ENCODE measurements at places on chromosomes 5 and 9. TPM values are rescaled to one million over a fixed set of nuclear protein-coding genes. Genes with fewer than 3 reads are reported as not detected.

DNA sequence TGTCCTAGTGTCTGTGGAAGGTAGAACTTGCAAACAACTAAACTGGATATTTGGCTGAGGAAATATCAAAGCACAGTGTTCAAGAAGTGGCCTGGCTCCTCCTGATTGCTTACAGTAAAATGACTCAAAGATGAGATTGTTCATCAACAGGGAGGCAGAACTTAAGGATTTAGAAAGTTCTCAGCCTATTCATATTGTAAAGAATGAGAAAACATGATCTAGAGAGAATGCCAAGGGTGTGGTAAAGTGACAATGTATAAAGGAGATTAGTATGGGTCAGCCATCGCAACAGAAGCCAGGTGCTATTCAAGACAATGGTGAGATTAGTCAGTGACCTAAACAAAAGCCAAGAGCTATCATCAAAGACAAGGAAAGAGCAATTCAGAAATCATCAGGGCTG, 372.3 kb downstream of the SPOCK1 start:
- DNase-seq, result no peak

TAF7 gene
- 60.5 TPM for total RNA-seq

- peak; percentile 23 for DNase-seq
Measured at GRCh38 chr9:111598733-111599091, 735 bp downstream of the PTGR1 start.

DNA sequence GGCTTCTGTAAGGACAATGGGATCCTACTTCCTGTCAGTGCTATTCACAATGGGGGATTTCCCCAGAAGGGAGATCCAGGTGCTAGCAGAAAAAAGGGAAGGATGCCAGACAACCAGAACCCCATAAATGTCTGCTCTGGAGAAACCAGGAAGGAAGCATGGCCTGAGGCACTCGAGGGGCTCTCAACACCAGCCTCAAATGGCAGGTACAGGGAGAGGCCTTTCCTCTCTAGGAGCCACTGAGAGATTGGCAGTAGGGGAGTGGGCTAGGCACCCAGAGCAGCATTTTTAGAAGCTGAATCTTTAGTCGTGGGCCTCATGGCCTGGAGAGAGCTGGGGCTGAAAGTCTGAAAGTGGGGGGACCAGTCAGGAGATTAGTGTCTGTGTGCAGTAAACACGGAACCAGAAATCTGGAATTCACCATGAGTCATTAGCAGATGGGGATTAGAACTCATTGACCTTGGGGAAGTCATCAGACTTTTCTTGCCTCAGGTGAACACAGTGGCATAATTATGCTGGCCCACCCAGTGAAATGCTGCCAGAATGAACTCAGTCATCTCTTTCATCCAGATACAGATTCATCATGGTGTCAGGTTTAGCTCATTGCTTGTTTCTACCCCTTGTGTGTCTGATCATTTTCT, 28.3 kb downstream of the ARHGEF28 start:
- no peak for DNase-seq

FOXD4L3 gene
- total RNA-seq, result 0.67 TPM

DNA sequence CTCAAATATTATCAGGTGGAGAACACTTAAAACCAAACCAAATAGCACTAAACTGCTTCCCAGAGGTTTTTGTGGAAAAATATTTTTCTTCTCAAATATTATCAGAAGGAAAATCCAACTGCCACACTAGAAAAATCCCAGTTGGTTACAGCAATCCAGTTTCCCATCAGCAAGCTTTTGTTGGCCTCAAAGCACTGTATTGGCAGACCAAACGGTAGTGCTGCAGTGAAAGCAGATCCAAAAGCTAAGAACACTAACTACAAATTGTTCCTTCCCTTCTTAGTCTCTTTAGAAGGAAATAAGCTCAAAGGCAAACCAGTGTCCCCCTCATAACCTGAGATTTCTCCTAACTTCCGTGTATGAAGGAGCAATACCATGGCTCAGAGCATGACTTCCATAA, 105.3 kb downstream of the TRIM36 start:
- no peak for DNase-seq

CNTNAP3B gene
- 20.3 TPM for total RNA-seq

DNA sequence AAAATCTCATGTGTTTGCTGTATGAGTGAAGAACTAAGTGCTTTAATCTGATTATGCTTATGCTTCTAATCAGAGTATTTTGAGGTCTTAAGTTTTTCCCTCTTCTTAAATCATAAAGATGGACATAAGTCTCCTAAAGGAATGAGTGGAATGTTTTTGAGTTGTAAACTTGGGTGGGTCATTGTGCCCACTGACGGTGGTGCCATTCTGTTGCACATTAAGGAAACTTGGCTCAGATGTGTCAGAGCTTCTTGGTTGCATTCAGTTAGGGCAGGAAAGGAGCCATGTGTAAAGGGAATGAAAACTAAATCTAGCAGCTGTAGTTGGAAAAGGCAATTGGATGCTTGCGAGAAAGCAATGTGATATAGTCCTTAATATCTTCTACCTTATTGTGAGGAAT, 256.6 kb downstream of the FANCC start:
- no peak for DNase-seq

FOXE1 gene
- 405 TPM for total RNA-seq

GRCh38 chr9:129415942-129416651, 204.8 kb downstream of the C9orf50 start:
- DNase-seq, result no peak

DNA sequence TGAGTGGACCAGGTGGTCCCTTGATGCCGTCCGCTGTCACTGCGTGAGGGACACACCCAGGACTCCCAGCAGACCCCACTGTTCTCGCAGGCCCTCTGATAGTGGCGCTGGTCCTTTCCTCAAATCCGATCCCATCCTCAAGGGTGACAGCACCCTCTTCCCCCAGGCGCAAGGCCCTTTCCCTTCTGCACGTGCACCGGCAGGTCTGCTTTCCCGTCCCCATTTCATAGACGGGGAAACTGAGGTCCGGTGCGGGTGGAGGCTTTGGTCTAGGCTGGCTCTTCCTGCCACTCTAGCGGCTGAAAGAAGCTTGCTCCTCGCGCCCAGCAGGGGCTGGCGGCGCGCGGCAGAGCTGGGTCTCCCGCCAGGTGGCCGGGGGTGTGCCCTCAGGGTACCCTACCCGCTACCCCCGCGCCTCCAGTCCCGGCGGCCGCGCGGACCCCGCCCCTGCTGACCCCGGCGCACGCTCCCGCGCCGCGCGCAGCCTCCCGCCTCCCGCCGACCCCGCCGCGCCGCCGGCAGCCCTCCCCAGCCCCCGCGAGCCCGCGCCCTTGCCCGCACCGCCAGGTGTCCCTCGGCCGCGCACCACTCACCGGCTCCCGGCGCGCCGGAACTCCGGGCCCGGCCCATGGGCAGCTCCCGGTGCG, 453 bp downstream of the RASGEF1C start:
- DNase-seq, result peak; percentile 17

DNA sequence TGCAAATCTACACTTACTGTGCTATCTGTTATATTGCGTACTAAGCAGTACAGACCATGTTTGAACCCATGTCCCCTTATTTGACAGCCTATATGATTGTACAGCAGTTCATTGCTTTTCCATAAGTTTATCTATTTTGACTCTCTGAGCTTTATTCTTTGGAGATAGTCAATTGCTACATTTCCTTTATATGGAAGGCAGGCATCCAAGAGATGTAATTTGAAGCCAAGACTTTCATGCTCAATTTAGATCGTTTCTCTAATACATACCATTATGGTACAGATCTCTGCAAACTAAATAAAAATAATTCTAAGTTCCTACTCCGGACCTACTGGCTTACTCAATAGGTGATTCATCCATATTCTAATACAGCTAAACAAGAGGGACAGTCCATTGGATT, 424.8 kb downstream of the TMEM38B start:
- DNase-seq, result no peak

- no peak for DNase-seq
Measured at GRCh38 chr9:4982721-4983482, 2.2 kb upstream of the JAK2 start.

DNA sequence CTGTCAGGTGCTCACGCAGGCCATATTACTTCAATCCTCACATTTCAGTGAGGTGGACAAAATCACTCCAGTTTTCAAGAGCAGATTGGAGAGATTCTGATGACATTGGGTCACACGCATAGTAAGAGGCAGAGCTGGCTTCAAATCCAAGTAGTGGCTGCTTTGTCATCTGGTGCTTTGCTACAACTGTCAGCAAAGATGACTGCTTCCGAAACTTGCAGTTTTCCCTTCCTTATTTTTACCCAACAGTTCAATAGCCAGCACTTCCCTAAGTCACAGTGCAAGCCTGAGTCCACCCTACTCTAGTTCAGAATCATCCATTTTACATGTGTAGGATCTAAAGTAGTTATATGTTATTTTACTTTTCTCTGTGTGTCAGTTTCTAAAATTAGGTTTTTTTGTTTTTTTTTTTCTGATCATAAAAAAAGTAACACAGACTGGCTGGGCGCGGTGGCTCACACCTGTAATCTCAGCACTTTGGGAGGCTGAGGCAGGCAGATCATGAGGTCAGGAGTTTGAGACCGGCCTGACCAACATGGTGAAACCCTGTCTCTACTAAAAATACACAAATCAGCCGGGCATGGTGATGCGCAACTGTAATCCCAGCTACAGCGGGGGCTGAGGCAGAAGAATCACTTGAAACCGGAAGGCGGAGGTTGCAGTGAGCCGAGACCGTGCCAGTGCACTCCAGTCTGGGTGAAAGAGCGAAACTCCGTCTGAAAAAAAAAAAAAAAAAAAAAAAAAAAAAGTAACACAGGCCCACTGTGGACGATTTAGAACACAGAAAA, 49.6 kb downstream of the ANKDD1B start:
- DNase-seq, result peak; percentile 39

GRCh38 chr9:19748278-19749126, 40.3 kb downstream of the SLC24A2 start:
- DNase-seq, result no peak

DNA sequence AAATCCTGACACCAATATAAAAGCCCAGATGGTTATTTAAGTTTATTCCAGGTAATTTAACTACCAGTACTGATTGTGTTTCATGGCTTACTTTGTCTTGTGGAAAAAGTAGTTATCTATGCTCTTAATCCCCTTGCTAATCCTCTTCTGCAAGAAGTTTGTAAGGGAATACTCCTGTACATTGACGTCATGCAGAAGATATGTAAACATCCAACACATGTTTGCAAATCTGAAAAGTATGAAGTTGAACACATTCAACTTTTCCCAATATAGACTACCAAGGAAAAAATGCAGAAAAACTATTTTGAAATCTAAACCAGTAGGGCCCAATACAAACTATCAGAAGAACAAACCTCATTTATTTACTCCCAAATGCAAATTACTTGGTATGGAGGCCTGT, 56.3 kb upstream of the ELL2 start:
- no peak for DNase-seq

DNA sequence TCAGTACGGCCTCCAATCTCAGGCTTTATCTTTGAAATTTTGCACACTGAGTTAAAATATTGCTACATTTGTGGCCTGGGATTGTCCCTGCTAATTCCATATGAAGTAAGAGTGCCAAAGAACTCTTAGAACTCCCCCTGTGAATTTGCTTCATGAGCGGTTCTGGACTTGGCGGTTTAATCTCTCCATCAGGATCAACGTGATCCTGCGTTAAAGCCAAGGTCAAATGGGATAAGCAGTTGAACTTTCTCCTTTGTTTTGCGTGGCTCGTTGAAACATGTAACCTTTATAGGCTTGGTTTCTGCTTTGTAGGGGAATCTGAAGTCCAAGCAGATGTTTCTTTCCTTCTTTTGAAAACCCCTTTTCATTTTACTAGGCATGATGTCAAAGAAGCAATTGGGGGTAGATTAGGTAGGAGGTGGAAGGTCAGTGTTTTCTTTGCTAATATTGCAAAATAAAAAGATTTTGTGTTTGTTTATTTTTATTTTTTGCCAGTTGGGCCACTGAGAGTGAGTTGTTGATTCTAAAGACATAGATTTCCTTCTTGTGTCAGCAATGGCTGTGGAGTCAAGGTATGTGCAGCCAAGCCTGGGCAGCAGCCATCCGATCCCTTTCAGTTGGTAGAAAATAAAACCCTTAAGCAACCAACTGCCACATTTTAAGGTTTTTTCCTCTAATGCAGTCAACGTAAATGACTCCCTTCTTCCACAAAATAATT, 390.8 kb downstream of the NNT start:
- DNase-seq, result no peak

IL33 gene
- 17.5 TPM for total RNA-seq

DNA sequence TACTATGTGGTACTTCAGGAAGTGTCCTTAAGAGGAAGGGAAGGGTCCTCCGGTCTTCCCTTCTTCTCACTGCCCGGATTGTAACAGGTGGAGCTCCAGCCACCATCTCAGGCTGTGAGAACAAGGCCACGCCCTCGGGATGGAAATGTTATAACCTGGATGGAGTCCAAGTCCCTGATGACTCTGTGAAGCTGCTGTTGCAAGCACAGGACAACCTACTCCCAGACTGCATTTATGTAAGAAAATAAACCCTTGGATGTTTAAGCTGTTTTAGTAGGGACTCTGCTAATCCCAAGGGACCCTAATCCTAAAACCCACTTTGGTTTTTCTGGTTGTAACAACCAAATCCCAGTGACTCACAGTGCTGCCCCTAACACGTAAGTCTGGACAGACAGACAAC, 221.6 kb downstream of the ACTL7B start:
- no peak for DNase-seq

ANXA2R gene
- total RNA-seq, result 1.2 TPM

CYLC2 gene
- not detected for total RNA-seq

ANKRD34B gene
- total RNA-seq, result not detected

DNA sequence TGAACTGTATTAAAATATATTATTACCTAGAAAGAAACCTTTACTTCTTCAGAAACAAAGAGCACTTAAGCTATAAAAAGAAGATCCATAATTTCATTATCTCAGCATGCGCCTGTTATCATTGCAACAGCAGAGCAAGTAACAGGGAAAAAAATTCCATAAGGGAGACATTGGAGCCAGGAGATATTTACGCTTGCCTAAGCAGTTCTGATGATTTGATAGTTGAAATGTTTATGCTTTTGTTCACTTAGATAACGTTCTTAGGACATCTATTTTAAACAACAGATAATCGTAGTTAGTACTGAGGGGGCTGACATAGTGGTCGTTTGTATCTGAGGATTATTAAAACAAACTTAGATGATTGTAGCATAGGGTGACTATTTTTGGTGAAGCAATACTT, 252.5 kb downstream of the NNT start:
- no peak for DNase-seq

- no peak for DNase-seq
Measured at GRCh38 chr9:8256880-8257279, 457.3 kb upstream of the DMAC1 start.

GRCh38 chr9:64066736-64067368, 1218.2 kb downstream of the FOXD4L5 start:
- no peak for DNase-seq

GPR150 gene
- total RNA-seq, result not detected

- DNase-seq, result no peak
Measured at GRCh38 chr9:37309136-37309535, 113.4 kb upstream of the GRHPR start.

Measured in thyroid gland (tissue), 4 donors.